ENCODE measurements at places on chromosomes 7 and 10.
A peak's percentile ranks its signal among the peaks of the same experiment; 100 is the strongest.

DNA sequence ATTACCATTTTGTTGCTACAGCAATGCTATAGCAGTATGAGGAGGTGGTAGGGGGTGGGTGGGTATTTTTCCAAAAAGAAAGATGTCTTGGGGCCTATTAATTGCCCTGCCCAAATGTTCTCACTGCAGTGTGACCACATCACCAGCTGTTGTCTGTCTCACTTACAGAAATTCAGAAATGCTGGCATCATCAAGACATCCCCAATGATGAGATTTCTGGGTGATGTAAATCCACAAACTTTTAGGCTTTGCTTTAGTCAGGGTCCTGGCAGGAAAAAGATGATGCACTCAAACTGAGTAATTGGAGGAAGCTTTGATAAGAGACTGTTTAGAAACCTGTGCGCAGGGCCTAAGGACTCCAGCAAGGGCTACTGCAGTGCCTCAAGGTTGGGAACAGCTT, 56.2 kb upstream of the OPN4 start:
- no peak for DNase-seq

GRCh38 chr7:120675076-120675475, 182.9 kb downstream of the TSPAN12 start:
- DNase-seq = no peak

GRCh38 chr10:100104300-100104699, 22.6 kb upstream of the CPN1 start:
- DNase-seq = no peak

DNA sequence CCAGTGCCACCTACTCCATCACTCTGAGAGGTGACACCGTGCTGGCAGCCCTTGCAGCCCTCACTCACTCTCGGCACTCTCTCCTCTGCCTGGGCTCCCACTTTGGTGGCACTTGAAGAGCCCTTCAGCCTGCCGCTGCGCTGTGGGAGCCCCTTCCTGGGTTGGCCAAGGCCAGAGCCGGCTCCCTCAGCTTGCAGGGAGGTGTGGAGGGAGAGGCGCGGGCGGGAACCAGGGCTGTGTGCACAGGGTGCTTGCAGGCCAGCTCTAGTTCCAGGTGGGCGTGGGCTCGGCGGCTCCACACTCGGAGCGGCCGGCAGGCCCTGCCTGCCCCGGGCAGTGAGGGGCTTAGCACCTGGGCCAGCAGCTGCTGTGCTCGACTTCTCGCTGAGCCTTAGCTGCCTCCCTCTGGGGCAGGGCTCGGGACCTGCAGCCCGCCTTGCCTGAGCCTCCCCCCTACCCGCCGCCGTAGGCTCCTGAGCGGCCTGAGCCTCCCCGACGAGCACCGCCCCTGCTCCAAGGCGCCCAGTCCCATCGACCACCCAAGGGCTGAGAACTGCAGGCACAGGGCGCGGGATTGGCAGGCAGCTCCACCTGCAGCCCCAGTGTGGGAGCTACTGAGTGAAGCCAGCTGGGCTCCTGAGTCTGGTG, 48.7 kb upstream of the SLC35G1 start:
- no peak for DNase-seq

DNA sequence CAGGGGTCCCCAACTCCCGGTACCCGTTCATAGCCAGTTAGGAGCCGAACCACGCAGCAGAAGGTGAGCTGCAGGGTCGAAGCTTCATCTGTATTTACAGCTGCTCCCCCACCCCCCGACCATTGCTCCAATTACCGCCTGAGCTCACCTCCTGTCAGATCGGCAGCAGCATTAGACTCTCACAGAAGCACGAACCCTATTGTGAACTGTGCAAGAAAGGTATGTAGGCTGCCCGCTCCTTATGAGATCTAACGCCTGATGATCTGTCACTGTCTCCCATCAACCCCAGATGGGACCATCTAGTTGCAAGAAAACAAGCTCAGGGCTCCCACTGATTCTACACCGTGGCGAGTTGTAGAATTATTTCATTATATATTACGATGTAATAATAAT, 14.6 kb upstream of the AZGP1 start:
- DNase-seq = no peak

- DNase-seq = peak; percentile 56
Measured at GRCh38 chr7:98251231-98251600, 816 bp downstream of the TECPR1 start.

GRCh38 chr7:112452102-112452888, 2.0 kb downstream of the IFRD1 start:
- DNase-seq = peak; percentile 39

Data from MM.1S (cell line).